Esophagus squamous epithelium (tissue), 5 donors: ENCODE measurements at places on chromosomes 6 and 20. TPM values are rescaled to one million over a fixed set of nuclear protein-coding genes. Genes with fewer than 3 reads are reported as not detected.

SLC4A11 gene
- total RNA-seq: 7.2 TPM

ADISSP gene
- 24.0 TPM for total RNA-seq

- DNase-seq: no peak
These were observed 157.4 kb downstream of the JARID2 start for GRCh38 chr6:15403094-15403755.

- DNase-seq: no peak
These were observed 24.3 kb downstream of the SCAF8 start for GRCh38 chr6:154757352-154758050.

GRCh38 chr6:87102151-87102621 is 7.3 kb upstream of the CGA start:
- no peak for DNase-seq

DNA sequence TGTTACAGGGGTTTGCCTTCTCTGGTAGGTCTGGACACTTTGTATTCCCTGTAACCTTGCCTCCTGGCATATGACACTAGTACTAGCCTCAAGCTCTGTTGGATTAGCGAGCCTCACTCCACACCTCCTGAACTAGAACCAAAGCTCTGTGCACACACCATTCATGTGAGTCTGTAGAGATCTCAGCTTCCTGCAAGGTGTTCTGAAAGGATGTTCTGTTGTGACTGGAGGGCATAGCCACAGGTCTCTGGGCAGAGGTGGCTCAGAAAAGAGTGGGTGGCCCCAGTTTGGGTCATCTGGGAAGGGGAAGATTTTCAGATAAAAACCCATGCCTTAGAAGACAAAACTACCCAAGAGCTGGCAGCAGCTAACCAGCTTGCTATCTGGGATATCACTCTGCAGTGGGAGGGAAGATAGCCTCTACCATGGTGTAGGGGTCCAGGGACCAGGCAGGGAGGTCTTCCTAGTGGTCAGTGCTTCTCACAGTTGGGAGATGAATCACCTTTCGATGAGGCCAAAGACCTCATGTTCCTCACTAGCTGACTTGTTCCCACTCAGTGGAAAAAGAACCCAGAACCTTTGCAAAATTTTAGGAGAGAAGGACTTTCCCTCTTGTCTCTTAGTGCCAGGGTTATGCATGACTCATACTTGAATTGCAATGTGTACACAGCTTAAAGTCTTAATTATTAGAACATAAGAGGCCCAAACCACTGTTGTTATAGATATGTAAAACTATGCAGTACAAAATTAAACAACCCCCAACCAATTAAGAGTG is 41.4 kb downstream of the HLA-F start:
- no peak for DNase-seq

GRCh38 chr20:57772349-57772964 is 62.6 kb upstream of the PMEPA1 start:
- no peak for DNase-seq

GRCh38 chr6:70258483-70258882 is 44.4 kb downstream of the COL9A1 start:
- no peak for DNase-seq

RPRD1B gene
- total RNA-seq: 24.8 TPM

DNA sequence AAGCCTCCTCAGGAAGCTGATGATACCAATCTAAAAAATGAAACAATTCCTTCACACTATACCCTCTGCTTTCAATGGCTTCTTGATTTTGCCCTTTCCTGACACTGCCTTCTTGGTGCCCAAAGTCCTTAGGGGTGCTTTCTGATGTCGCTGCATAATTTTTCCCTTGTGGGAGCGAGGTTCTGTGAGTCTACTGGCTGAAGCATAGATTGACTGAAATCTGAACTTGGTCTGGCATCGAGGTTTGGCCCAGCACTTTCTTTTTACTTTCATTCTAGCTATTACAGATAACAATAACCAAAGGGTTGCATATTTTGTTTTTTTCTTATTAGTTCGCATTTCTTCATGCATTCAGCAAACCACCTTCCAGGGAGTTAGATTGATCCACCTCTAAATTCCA is 65.8 kb downstream of the E2F3 start:
- DNase-seq: no peak
